ENCODE measurements at places on chromosomes 12 and 14.

DNA sequence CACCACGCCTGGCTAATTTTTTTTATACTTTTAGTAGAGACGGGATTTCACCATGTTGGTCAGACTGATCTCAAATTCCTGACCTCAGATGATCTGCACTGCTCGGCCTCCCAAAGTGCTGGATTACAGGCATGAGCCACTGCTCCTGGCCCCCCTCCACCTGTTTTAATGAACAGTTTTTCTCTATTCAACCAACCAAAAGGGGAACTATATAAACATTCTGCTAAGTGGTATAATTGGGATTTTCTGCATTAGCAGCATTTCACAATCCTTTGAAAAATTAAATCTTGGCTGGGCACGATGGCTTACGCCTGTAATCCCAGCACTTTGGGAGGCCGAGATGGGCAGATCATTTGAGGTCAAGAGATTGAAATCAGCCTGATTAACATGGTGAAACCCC, 44.8 kb downstream of the KNTC1 start:
- no peak for DNase-seq

DNA sequence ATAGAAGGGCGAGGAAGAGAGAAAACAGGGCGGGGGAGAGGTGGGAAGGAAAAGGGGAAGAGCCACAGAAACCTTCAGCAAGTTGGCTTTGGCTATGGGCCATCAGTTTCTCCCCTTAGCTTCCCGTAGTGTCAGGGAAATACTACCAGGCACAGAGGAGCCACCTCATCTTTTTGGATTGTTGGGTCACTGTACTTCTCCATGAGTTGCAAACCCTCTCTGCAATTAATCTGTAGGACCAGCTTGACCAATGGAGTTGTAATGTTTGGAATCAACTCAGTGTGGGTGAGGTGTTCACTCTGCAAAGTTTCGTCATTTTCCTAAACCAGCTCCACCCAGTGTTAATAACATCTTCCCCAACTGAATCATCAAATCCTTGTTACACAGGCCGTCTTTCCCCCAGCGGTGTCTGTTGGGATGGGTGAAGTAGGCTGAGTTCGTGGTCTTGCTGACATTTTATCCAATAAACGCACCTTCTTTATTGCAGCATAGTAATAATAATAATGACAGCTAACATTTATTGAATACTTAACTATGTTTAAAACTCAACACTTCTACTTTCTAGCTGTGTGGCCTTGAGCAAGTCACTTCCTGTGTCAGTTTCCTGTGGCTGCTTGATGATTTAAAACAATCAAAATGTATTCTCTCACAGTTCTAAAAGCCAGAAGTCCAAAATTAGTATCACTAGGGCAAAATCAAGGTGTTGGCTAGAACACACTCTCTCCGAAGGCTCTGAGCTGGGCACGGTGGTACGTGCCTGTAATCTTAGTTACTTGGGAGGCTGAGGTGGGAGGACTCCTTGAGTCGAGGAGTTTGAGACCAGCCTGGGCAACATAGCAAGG, 8.1 kb upstream of the GLTP start:
- DNase-seq = peak; percentile 43

DNA sequence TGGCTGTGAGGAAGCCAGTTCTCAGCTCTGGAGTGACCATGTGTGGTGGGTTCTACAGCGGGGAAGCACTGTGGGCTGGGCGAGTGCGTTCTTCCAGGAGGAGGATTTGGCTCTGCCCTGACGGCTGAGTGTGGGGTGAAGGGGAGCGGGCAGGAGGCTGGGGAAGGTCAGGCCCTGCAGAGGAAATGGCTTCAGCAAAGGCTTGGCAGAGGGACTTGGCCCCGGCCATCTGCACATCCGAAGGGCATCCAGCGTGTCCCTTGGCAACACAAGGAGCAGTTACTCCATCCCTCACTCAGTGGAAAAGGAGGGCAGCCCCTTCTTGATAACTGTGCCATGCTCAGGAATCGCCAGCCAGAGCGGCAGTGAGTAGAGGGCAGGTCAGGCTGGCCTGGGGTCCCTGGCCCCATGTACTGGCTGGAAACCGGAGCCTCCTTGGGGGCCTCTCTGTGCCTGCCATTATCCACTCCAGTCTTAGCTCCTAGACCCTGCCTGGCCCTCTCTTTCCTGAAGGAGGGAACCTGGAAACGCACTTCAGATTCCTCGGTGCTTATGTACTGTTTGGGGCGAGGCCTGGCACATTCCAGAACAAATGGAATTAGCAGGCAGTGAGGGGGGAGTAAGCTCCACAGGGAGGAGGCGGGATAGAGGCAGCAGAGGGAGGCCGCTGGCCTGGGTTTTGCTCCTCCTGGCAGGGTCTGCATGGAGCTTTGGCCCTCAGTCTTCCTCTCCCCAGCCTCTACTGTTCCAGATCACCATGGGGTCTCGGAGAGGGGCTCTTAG, 133.6 kb upstream of the NCOR2 start:
- DNase-seq = no peak

DNA sequence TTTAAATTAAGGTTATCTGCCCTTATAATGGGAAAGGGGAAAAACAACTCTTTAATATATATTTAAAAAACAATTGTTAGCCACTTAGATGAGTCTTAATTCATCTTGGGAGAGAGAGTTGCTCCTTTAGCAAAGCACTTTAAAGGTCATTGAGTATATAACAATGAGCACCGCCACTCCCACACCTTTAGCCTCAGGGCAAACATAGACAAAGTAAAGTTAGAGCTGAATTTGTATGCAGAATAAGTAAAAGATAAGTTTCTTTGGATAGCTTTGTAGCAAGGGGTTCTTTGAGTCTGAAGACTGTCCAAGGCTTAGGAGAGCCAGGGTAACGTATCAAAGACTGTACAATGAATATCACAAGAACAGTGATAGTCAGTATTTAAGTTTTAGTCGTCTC, 728.8 kb upstream of the LMO3 start:
- DNase-seq = no peak

DNA sequence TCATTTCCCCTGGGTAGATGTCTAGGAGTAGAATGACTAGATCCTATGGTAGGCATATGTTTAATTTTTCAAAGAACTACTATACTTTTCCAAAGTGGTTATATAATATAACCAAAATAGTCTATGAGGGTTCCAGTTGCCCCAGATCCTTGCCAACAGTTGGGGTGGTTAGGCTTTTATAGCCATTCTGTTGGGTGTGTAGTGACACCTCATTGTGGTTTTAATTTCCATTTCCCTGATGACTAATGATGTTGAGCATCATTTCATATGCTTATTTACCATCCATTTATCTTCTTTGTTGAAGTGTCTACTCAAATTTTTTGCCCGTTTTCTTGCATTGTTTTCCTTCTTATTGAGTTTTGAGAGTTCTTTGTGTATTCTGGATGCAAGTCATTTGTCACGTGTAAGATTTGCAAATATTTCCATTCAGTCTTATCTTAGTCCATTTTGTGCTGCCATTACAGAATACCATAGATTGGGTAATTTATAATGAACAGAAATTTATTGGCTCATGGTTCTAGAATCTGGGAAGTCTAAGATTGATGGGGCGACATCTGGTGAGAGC, 4.7 kb downstream of the SYNE2 start:
- DNase-seq = peak; percentile 49

GRCh38 chr14:36866867-36867266, 205.2 kb downstream of the PAX9 start:
- no peak for DNase-seq

DNA sequence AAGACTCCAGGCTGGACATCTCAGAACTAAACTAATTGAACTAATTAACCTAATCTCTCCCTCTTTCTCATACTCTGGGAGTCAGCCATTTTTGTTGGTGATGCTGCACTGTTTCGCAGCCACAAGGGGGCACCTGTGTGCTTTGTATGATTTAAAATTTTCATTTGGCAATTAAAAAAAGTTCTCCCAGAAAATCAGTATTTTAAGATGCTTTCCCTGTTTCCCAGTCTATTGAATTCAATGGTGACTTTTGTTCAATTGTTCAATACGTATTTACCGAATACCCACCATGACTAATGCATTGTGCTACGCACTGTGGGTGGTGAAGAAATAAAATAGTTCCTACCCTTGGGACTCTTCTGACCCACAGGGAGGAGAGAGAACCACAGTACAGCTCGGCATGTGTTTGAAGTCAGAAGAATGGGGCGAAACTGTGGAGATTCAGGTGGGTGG, 63.7 kb downstream of the ZNF664 start:
- peak; percentile 53 for DNase-seq

DNA sequence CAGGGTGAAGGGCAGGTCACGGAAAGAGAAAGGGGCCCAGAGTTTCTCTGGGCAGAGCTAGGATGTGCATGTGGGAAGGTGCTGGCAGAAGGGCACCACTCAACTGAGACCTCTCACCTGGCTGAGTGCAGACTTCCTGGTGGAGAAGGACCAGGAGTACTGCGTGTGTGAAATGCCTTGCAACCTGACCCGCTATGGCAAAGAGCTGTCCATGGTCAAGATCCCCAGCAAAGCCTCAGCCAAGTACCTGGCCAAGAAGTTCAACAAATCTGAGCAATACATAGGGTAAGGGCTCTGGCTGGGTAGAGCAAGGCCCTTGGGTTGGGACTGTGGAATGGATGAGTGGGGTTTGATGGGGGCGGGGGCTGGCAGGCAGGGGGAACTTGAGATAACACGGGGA, 5.4 kb upstream of the SMARCD1 start:
- DNase-seq = no peak

GRCh38 chr12:56634242-56634836, 4.2 kb upstream of the BAZ2A start:
- peak; percentile 26 for DNase-seq

GRCh38 chr12:32249777-32250176, 143.1 kb downstream of the BICD1 start:
- DNase-seq = no peak

DNA sequence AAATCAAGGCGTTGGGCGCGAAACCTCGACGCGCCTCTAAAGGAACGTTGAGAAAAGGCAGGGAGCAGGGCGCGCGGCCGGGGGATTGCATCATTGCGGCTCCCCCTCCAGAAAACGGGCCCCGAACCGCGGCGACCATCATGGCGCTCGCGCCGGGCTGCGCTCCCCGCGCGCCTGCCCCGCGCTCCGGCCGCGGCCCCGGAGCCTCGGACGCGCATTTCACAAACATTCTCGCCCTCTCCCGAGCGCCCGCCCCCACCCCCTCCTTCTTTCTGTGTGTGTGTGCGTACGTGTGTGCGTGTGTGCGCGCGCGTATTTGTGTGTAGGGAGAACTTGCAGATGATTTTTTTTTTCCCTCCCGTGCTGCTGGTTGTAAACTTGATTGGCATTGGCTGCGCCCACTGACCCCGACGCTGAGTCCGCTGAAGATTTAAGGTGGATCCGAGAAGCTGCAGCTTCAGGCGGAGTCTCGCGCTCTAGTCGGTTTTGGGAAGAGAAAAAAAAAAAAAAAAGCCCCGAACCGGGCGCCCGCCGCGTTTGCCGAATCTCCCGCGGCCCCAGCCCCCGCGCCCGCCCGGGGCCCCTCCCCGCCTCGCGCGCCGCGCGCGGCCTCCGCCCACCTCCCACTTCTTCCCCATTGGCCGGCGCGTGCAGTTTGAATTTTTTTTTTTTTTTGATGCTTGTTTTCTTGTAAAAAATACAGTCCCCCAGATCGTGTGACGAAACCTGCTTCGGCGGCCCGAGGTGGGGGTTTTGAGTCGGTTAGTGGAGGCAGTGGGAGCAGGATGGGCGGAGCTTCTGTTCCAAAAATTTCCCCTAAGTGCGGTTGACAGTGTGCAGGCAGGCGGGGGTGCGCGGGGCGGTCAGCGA, 8.2 kb downstream of the CDKN1B start:
- peak; percentile 94 for DNase-seq

- DNase-seq = no peak
Measured at GRCh38 chr14:105335735-105336476, 21.4 kb downstream of the PACS2 start.

- no peak for DNase-seq
Measured at GRCh38 chr14:94555991-94556390, 5.3 kb upstream of the SERPINA4 start.

GRCh38 chr14:30355431-30355913, 203.5 kb upstream of the G2E3 start:
- DNase-seq = no peak

DNA sequence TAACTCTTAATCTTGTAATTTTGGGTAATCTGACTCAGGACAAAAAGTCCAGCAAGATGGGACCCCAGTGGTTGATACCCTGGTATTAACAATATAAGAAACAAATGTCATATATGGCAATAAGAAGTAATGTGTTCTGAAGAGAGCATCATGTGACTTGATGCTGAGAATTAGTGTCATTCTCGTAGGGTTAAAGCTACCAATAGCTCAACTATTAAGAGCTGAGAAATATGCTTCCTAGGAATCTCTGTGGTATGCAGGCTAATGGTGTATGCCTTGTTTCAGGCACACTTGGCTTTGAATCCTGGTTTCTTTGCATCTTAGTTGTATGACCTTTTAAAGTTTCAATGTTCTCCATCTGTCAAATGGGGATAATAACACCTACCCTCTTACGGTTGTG, 9.1 kb downstream of the MYRFL start:
- DNase-seq = no peak

DNA sequence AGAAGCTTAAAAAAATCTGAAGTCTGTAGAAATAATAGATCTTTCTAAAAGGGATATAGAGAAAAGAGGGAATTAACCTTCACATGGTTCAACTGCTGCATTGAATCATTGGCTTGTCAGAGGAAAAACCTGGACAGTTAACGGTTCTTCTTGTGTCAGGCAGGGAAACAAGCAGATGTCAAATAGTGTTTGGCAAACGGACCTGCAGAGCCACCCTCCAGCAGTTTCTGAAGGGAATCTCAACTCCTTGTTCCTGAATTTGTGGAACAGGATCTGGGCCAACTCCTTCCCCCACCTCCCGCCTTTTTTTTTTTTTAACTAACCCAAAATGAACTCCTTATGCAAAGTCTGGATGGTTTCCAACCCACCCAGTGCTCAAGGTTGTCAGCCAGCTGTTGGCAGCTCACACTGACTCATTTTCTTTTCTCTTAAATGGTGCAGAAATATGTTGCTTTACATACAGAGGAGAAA, 187.3 kb downstream of the CAND1 start:
- DNase-seq = no peak
